ENCODE measurements at places on chromosomes 6 and 20.

DNA sequence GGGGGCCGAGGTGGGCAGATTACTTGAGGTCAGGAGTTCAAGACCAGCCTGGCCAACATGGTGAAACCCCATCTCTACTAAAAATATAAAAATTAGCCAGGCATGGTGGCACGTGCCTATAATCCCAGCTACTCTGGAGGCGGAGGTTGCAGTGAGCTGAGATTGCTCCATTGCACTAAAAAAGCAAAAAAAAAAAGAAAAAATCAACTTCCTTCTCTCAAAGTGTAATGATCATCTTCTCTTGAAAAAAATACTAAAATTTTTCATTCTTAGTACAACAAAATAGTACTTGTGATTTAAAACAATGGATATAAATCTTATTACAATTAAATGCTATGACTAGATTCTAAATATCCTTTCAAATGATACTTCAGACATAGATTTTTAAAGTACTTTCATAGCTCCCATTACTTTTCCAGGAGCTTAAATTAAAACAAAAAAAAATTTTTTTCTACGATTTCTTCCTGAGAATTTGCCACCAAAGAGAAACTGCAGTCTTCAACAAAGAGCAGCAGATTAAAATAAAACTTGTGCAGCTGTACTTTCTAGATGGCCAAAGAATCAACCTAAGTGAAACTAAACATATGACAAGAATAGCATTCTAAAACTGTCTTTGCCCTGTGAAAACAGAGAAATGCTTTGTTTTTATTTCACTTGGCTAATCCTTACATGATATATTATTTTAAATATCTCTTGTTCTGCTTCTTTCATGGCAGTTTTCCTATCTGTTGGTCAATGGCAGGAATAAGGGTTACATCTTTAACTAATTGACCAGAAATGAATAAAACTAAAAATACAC lies 75.2 kb downstream of the MAP3K5 start:
- DNase-seq = no peak

DNA sequence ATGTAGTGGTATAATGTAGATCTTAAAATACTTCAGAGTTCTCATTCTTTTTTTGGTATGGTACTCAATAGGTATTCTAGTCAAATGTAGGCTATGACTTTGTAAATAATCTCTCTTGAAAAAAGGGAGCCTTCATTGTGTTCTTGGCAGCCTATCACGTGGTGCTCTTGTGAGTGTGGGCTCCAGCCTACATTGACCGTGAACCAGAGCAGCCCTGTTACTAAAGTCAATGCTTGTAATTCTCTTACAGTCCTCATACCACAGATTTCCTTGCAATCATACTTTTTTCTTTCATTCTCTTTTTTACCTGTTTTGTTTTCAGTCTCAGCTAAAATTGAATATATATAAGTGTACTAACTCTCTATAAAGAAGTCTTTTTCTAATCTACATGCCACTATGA lies 31.1 kb downstream of the ARID1B start:
- no peak for DNase-seq

- peak; percentile 81 for DNase-seq
Measured at GRCh38 chr6:46090115-46091079, 39.4 kb upstream of the ENPP4 start.

- DNase-seq = no peak
Measured at GRCh38 chr6:42727087-42727611, 4.8 kb upstream of the PRPH2 start.

DNA sequence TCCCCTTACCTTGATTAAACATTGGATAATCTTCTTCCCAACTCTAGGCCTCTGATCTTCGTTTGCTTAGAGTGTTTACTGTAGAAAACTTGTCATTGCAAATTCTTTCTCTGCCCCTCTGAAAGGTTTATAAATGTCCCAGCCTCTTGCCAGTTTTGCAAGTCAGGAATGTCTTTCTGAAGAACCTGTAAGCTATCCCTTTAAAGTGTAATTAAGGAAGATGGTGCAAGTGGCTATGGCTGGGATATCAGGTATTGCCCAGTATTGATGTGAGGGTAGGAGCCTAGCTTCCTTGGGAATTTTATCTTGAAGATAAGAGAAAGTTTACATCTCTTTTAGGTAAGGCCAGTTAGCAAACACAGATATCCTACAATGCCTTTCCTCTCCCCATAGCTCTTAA lies 211.0 kb upstream of the RIMS1 start:
- no peak for DNase-seq
